Stimulated activated CD4-positive, alpha-beta T cell treated with anti-CD3 and anti-CD28 coated beads, Interleukin-15, amount 100 ng/mL, for 1 hour (primary cell): ENCODE measurements at places on chromosomes 7 and 10.

GRCh38 chr10:22437620-22438588, 92.6 kb downstream of the SPAG6 start:
- no peak for DNase-seq

DNA sequence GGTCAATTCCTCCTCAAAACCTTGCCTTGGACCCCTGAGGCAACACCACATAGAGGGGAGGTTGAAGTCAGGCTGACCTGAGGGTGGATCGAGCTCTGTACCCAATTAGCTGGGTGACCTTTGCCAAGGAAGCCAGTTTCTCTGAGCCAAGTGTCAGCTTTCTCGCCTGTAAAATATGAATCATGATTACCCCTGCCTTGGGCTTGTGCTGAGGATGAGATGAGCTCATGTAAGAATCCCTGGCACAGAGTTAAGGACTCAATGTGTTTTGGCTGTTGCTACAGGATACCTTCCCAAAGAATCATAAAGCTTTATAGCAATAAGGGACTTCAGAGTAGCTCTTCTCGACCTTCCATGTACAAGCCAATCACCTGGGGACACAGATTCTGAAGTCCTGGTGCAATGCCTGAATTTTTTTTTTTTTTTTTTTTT, 43.5 kb upstream of the CACUL1 start:
- no peak for DNase-seq

DNA sequence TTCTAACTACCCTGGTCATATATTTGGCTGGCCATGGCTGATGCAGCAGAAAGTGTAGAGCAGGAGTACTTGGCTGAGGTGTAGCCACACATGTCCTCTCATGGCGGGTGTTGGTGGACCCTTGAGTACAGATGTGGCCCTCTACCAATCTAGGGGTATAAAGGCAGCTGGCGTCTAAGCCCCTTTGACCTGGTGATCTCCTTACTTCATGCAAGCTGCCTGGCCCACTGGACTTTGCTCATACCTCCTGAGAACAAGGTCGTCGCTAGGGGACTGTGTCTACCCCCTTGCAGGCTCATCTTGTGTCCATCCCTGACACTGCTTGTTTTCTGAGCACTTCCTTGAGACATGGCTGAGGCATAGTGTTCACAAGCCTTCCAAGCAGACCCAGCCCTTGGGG, 287.8 kb downstream of the RPS24 start:
- DNase-seq, result no peak

DNA sequence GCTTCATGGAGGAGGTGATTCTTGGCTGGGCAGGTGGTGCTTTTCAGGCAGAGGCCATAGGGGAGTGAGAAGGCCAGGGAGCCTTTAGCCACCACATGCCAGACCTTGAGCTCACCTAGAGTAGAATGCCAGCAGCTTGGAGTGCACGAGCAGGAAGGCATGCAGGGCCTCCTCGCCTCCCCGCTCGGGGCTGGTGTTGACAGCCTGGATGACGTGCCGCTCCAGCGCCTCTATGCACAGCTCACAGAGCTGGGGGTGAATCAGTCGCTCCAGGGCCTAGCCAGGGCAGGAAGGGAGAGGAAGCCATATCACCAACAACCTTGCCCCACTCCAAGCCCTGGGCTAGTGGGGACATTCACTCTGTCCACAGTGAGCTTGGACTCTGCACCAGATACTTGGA, 15.7 kb downstream of the HPS1 start:
- no peak for DNase-seq

GRCh38 chr7:25852211-25852938, 299.6 kb upstream of the NFE2L3 start:
- DNase-seq, result no peak
